ENCODE measurements at places on chromosomes 3 and 15. TPM values are rescaled to one million over a fixed set of nuclear protein-coding genes. Genes with fewer than 3 reads are reported as not detected.

Gene ZPLD1
- total RNA-seq = not detected

Gene PIERCE2
- total RNA-seq = 0.30 TPM

Gene RTP4
- 1.2 TPM for total RNA-seq

Gene LMLN
- total RNA-seq = 5.4 TPM

Gene ROBO1
- total RNA-seq = 0.99 TPM

Gene TMEM45A
- total RNA-seq = 0.18 TPM

Gene TTLL13
- total RNA-seq = not detected

Gene ERC2
- total RNA-seq = not detected

Gene GOLGA6L4
- total RNA-seq = 0.53 TPM

Gene RAB27A
- total RNA-seq = 144 TPM

Gene SLC22A13
- total RNA-seq = 0.53 TPM

Gene SH2D7
- not detected for total RNA-seq

Gene OR5H14
- not detected for total RNA-seq

Gene SOX14
- not detected for total RNA-seq

Gene PTH1R
- not detected for total RNA-seq

Gene CMC1
- total RNA-seq = 23.9 TPM

Gene TRIM42
- not detected for total RNA-seq

Gene ZNF621
- 11.1 TPM for total RNA-seq

Gene SLC6A20
- total RNA-seq = not detected

Gene SPINK8
- not detected for total RNA-seq

Gene ZIC4
- total RNA-seq = not detected

Gene LRRIQ4
- not detected for total RNA-seq

Gene CRYGS
- total RNA-seq = 1.8 TPM

Data from activated T-cell treated with anti-CD3 and anti-CD28 coated beads, Interleukin-2, amount 50 U/mL, for 4 hours (primary cell).